Inflammatory macrophage treated with lipopolysaccharide for 4 hours (primary cell): ENCODE measurements at places on chromosomes 12 and 14.
A peak's percentile ranks its signal among the peaks of the same experiment; 100 is the strongest.

- DNase-seq: no peak
Observed at GRCh38 chr12:131211340-131211938, 257.7 kb downstream of the ADGRD1 start.

DNA sequence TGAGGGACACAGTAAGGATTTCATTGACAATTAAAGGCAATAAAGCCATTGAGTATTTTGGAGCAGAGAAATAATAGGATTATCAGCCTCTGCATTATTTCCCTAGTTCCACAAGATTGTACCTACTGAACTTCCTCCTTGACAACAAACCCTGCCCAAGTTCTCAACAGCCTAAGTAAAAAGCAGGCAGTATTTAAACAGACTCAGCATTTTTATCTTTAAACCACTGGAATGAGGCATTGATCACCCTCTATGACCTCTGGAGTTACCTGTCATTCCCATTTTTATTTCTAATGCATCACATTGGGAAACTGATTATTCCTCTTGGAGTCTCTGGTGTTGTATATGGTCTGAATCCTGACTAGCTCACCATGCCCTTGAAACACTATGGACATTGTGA is 570.6 kb upstream of the STXBP6 start:
- DNase-seq: no peak

DNA sequence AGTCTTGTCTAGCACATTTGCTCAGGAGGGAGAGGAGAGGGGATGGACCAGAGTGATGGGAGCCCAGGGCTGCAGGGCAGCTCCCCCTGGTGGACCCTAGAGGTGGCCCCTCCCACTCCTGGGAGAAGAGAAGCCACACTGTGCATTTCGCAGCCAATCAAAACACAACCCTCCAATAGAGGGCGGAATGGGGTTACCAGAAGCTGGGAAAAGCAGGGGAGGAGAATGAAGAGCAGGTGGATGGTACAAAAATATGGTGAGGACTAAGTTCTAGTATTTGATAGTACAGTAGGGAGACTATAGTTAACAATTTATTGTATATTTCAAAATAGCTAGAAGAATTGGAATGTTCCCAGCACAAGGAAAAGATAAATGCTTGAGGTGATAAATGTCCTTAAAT is 23.6 kb downstream of the VASH1 start:
- DNase-seq: peak; percentile 85

DNA sequence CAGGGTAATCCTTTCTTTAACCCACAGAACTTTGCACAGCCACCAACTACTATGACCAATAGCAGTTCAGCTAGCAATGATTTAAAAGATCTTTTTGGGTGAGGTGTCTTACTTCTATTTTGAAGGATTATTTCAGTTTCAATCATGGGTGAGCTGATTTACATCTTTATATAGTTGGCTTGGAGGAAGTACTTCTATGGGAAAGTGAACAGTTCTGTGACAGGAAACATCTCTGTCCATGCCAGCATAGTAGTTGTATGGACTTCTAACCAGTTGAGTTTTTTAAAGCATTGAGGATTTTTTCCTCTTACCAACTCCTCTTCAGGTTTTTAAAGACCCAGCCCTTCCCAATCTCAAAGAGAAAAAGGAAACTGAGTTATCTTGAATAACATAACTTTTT is 17.8 kb upstream of the SLC17A8 start:
- no peak for DNase-seq

GRCh38 chr14:61478971-61479473 is 157.6 kb downstream of the PRKCH start:
- DNase-seq: peak; percentile 88

DNA sequence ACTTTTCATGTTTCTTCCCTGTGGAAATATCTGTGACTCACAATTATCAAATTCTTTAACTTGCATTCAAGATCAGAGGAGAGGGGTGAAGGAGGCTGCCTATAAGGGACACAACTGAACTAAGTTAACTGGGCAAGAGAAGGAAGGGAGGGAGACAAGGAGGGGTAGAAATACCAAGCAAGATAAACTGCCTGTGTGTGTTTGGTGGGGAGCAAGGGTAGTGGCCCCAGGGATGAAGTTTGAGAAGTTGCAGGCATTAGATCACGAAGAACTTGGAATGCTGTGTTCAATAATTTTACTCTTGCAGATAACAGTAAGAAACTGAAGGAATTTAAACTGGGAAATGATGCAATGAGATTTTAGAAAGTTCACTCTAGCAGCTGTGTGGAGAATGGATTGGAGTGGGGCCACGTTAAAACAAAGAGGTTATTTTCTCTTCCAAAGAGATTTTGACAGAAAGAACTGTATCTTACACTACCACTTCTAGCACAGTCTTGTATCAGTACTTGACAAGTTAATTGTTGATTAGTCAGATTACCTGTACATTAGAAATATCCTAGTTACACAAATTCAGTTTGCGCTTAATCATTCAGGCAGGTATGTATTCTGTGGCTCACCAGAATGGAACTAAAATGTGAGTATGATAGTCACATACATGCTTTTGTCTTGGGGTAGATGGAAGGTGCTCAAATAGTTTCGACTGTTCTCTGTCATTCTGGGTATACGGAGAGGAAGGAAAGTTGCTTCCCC is 7.4 kb downstream of the PKP2 start:
- DNase-seq: no peak

DNA sequence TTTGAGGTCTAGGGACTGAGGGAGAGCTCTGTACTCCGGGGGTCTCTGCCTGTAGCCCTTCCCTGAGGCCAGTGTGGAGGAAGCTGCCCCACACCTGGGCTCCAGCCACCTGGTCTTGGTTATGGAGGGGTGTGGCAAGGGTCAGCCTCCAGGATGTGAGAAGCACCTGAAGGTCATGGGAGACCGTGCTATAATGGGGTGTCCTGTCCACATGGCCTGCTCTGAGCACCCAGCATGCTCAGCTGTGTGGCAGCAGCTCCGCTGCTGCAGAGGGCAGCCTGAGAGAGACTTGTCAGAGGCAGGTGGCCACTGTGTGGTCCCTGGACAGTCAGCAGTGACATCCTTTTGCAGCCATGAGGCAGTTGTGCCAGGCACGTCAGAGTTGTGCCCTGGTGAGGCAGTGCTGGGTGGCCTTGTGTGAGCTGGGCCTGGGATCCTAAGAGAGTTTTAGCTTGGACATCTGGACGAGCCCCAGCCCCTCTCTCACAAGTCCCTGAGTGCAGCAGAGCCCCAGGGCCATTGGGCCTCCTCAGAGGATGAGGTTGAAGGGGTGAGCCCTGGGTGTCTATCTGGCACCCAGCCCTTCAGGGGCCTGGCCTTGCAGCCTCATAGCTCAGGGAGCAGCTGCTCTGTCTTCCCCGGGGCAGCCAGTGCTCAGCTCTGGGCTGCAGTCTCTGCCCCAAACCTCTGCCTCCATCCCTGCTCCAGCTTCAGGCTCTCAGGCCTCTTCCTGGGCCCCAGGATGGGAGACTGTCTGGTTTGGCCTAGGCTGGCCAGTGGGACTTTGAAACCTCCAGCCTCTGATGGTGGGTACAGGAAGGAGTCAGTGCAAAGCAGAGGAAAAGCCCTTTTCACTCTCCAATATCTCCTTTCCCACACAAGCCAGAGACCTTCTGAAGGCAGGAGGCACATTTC is 7.4 kb upstream of the ATG101 start:
- DNase-seq: no peak

- DNase-seq: no peak
Observed at GRCh38 chr14:89613260-89614008, 196.4 kb upstream of the FOXN3 start.

GRCh38 chr12:3896356-3896755 is 23.2 kb upstream of the PARP11 start:
- DNase-seq: peak; percentile 22

- DNase-seq: no peak
Observed at GRCh38 chr12:5247144-5247543, 184.8 kb upstream of the NTF3 start.

DNA sequence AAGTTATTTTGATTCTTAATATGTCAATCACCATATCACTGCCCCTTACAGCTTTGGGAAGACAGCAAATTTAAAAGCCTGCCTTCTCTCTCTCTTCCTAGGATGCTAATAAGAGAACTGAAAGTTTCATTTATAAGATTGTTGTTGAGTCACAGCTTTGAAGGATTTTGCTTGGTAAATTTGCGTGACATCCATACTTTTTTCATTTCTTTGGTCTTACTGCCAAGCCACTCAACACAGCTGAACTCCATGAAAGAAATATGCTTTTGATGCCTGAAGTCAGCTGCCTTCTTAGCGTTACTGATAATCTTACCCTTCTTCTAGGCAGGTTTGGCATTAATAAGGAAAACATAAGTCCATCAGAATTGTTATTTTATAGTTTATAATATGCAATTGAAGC is 155.0 kb downstream of the CRADD start:
- peak; percentile 14 for DNase-seq

GRCh38 chr12:49345051-49345824 is 1.4 kb upstream of the DNAJC22 start:
- no peak for DNase-seq

- no peak for DNase-seq
Observed at GRCh38 chr14:35205737-35206136, 83.4 kb downstream of the PRORP start.

- DNase-seq: no peak
Observed at GRCh38 chr12:45730084-45730347, 510 bp downstream of the ARID2 start.

GRCh38 chr12:53044052-53044581 is 5.7 kb upstream of the TNS2 start:
- no peak for DNase-seq

GRCh38 chr12:30840715-30841114 is 85.8 kb upstream of the TSPAN11 start:
- DNase-seq: no peak
